ENCODE measurements at places on chromosomes 12 and 14. TPM values are rescaled to one million over a fixed set of nuclear protein-coding genes. Genes with fewer than 3 reads are reported as not detected.

RPL36AL gene
- 444 TPM for total RNA-seq

CCDC175 gene
- not detected for total RNA-seq

OR6C75 gene
- not detected for total RNA-seq

DPPA3 gene
- total RNA-seq, result not detected

NDRG2 gene
- 3.4 TPM for total RNA-seq

GNG2 gene
- 3.2 TPM for total RNA-seq

DCN gene
- not detected for total RNA-seq

TMEM121 gene
- 3.2 TPM for total RNA-seq

RBM25 gene
- 63.5 TPM for total RNA-seq

ATP5MC2 gene
- total RNA-seq, result 650 TPM

ITGA5 gene
- total RNA-seq, result 93.8 TPM

PNMA1 gene
- total RNA-seq, result 61.2 TPM

EML1 gene
- total RNA-seq, result 40.3 TPM

TCHP gene
- total RNA-seq, result 18.2 TPM

FZD10 gene
- total RNA-seq, result not detected

FIGNL2 gene
- 0.16 TPM for total RNA-seq

All from A549 treated with CpdA at 1 μM for 4 hours (cell line).